ELR (cell line): ENCODE measurements at places on chromosomes 3 and 15.
A peak's percentile ranks its signal among the peaks of the same experiment; 100 is the strongest.

GRCh38 chr3:157746391-157746790, 243.2 kb upstream of the VEPH1 start:
- DNase-seq, result no peak

GRCh38 chr15:85414495-85414894, 34.1 kb downstream of the AKAP13 start:
- DNase-seq, result peak; percentile 48

- no peak for DNase-seq
Observed at GRCh38 chr3:186896875-186897274, 33.5 kb upstream of the ST6GAL1 start.

- DNase-seq, result no peak
Observed at GRCh38 chr3:83863380-83863779, 1095.4 kb upstream of the CADM2 start.

DNA sequence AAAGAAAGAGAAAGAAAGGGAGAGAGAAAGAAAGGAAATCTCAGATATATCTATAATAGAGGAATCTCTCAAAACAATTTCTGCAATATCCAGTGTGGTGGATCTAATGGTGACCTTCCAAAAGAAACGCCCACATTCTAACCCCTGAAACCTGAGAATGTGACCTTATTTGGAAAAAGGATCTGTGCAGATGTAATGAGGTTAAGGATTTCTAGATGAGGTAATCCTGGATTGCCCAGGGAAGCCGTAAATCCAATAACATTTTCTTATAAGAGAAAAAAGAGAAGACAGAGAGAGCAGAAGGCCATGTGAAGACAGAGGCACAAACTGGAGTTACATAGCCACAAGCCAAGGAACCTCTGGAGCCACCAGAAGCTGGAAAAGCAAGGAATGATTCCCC, 307.6 kb downstream of the ZBTB20 start:
- DNase-seq, result no peak

DNA sequence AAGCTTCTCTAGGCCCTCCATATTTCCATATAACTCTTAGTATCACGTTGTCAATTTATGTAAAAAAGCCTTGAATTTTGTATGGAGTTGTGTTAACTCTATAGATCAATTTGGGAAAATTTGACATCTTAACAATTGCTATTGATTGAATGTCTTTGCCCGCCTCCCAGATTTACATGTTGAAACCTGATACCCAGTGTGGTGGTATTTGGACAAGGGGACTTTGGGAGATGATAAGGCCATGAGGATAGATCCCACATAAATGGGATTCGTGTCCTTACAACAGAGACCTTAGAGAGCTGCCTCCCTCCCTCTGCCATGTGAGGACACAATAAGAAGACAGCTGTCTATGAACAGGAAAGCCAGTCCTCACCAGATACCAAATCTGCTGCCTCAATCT, 21.1 kb upstream of the TNK2 start:
- no peak for DNase-seq

GRCh38 chr3:129658110-129658843, 51.8 kb upstream of the PLXND1 start:
- DNase-seq, result no peak
